ENCODE measurements at places on chromosomes 2 and 18.

DNA sequence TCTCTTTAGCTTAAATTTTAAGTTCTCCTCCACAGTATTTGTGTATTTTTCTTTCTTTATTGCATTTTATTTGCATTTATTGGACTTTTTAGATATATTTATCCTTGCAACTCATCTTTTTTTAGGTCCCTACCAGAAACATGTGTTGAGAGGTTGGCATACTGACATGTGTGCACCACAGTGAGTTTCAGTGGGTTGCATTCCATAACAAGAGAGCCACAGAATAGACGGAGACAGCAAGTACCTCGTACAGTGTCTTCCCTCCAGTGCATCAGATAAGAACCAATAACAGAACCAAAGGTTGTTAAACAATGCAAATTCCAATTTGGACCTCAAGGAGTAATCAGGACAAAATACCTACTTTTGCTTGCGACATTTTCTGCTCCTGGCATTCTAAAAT lies 111.9 kb downstream of the DNAH7 start:
- DNase-seq, result no peak

DNA sequence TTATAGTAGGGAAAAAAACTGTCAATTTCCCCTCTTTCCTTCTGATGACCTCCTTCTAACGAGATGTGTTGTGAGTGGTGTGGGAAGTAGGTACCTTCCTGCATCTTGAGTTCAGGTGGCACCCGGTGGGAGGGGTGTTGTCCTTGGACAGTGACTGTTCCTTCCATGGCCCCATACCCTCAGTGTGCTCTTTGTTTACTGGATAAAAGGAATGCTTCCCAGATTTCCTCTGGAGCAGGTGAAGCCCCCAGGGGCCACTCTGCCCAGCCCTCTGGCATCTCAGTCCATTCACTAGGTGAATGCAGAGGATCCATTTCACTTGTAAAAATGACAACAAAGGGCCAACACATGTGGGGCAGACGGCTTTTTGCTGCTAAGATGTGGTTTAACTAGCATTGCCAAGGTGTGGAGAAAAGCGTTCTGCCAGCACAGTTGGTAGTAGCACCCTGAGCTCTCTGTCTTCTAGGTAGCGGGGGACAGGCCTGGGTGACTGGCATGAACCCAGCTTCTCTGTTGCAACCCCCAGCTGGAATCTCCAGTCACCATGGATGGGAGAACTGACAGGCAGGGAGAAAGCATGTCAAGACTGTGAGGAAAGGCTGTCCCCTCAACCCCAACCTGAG lies 6.9 kb downstream of the GDF7 start:
- DNase-seq, result no peak

DNA sequence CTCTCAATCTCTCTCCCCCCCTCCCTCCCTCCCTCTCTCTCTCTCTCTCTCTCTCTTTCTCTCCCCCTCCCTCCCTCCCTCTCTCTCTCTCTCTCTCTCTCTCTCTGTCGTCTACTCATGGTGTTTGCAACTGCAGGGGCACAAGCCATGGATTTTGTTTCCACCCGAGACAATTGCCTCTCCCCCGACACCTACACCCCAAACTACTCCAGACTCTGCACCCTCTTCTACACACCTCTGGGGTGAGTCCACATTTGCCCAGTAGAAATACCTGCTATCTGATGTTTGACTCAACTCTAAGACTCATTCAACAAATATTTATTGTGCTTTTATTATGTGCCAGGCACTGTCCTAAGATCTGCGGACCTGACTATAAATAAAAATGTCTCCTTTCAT lies 93.7 kb downstream of the TMEM17 start:
- DNase-seq, result no peak

- no peak for DNase-seq
Measured at GRCh38 chr2:117832332-117832731, 17.8 kb downstream of the DDX18 start.

- DNase-seq, result no peak
Measured at GRCh38 chr2:37907501-37908225, 17.4 kb upstream of the RMDN2 start.

GRCh38 chr2:96819128-96819875 lies 3.2 kb downstream of the CNNM3 start:
- DNase-seq, result peak; percentile 47

GRCh38 chr2:178108176-178108575 lies 4.1 kb upstream of the RBM45 start:
- no peak for DNase-seq

- peak; percentile 99 for DNase-seq
Measured at GRCh38 chr2:149611100-149611820, 23.7 kb upstream of the MMADHC start.

GRCh38 chr2:11554399-11554716 lies 20.5 kb downstream of the GREB1 start:
- DNase-seq, result no peak

DNA sequence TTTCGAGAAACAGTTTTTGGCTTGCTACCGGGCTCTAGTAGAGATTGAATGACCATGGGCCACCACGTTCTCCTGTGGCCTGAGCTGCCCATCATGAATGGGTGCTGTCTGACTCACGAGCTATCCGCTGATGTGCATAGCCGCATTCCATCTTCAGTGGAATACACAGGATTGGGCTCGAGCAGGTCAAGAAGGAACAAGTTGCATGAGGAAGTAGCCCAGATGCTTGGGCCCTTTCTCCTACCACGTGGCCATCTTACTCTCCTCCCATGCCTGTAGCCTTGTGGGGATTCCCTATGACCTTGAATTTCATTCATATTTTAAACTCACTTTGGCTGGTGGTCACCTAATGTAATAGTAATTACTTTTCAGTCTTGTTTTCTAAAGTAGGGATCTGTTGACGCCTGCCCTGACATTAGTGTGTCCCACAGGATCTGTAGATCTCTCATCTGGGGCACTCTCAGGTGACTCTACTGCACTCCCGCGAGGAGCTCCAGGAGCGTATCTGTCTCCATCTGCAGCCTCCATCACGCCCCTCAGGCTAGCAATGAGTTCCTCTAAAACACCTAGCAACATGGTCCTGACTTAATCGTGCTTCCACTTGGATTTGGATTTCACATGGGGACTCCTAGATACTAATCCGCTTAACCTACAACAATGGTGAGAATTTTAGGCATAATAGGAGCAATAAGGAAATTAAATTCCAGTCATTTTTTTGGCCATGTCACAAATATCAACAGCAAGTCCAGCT lies 67.8 kb downstream of the PSMG2 start:
- no peak for DNase-seq

DNA sequence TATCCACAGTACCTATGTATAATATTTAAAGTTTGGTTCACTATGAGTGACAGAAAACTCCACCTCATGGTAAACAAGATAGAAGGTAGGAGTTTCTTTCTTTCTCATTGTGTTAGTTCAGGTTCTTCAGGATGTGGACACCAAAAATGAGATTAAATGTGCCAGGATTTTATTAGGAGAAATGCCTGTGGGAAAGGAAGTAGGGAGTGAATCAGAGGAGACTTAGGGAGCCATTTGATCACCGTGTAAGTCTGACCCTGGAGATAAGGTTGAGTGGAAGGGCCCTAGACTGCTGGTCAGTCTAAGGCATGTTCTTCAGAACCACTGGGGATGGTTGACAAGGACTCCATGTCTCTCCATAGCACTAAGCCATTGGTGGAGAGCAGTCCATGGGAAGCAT lies 8.1 kb downstream of the AOX1 start:
- no peak for DNase-seq

DNA sequence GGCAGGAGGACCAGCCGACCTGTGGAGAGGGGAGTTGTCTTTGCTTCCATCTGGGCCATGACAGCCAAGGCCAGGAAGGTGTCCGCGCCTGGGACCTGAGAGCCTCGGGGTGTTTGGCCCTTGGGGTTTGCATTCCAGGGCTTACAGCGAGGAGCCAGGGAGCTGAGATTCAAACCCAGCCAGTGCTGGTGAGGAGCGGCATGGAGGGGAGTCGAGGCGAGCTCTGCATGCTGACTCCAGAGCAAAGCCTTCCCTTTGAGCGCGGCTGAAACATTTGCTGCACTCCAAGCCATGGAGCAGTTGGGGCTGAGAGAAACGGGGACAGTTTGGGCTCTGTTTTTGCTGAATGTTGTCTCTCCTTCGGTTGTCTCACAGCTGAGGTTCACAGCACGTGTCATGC lies 77.4 kb downstream of the TWIST2 start:
- no peak for DNase-seq

- DNase-seq, result no peak
Measured at GRCh38 chr2:122565364-122565763, 809.9 kb downstream of the TSN start.

DNA sequence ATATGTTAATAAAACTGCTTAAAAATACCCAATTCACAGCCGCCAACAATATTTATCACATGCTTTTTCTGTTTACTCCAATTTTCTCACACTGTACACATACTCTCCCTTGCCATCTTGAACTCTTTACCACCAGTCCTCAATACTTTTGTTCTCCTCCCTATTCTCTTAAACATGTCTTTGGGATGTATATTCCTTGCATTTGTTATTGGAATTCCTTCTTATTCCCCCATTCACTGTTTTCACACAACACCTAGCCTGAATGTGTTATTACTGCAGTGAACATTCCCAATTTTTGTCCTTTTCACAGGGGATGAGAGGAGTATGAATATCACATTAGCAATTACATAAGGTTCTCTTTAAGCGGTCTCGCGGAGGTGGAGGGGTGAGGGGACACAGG lies 94.7 kb downstream of the USP34 start:
- DNase-seq, result no peak

DNA sequence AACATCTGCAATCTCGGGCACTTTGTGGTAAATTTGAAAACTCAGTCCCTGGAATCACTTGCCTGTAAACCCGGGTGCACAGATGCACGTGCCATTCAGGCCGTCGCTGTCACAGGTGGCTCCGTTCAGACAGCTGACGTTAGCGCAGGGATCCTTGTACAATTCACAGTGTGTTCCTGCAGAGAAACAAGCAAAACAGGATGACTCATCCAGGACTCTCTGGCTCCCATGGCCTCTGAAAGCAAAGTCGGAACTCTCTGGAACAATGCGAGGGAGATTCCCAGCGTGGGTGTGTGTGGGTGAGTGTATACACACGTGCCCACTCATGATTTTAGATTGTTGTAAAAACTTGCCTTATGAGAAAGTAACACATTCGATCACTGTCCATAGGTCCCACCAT lies 136.1 kb upstream of the PID1 start:
- no peak for DNase-seq

DNA sequence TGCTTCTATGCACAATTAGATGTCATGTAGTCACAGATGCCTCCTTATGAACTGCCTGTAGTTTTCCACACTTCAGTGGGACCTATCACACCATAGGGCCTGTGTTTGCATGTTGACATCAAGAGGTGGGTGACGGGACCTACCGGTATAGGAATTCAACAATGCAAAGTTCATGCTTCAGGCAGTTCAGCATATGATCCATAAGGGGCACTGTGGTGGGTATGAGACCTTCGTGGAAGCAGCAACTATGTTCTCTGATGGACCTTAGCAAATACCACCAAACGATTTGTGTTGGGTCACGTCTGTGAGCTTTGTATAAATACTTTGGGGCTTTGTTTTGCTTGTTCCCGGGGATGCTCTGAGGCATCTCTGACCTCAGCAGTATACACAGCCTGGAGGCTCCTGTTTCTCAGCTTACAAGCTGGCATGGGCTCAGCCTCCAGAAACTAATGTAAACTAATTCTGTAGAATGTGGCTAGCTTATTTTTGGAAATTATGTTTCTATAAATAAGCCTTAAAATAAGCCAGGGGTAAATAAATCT lies 111.6 kb downstream of the DTNA start:
- DNase-seq, result no peak

GRCh38 chr2:14256890-14257289 lies 375.6 kb upstream of the LRATD1 start:
- DNase-seq, result no peak
